Stimulated activated CD4-positive, alpha-beta T cell treated with anti-CD3 and anti-CD28 coated beads, Interleukin-1b, Interleukin-23, amount 100 ng/mL, for 48 hours (primary cell): ENCODE measurements at places on chromosomes 11 and 22.

- peak; percentile 44 for DNase-seq
These were observed 2.4 kb downstream of the MPST start for GRCh38 chr22:37021710-37022482.

GRCh38 chr11:112113539-112114457 lies 27.1 kb downstream of the SDHD start:
- no peak for DNase-seq

DNA sequence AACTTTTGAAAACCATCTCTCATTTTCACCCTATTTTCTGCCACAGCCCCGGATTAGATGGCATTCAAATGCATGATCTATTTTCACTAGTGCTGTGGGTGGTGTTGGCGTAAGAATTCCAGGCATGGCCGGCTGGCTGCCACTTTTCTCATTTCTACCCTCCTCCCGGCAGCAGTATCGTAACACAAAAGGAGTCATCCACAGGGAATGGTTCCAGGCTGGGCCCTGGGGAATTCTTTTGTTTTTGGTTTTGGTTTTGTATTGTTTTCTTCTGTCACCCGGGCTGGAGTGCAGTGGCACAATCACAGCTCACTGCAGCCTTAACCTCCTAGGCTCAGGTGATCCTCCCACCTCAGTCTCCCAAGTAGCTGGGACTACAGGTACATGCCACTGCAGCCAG lies 13.8 kb downstream of the JAML start:
- DNase-seq: no peak

- DNase-seq: no peak
These were observed 933 bp downstream of the BRSK2 start for GRCh38 chr11:1390569-1391164.

DNA sequence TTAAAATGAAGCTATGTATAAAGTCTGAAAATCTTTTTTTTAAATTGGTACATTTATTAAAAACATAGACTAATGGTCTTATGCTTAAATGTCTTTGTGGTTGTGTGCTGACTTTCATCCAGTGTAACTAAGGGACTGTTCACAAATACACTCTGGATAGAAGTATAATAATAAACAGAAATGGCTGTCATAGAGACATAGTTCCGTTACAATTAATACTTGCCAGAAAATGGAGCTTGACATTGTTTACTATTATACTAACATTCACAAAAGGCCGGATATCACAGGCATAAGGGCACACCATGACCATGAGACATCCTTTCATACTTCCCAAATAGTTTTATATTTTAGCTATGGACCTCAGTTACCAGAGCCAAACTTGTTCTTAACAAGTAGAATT lies 161.3 kb downstream of the DDX10 start:
- DNase-seq: no peak
